ENCODE measurements at places on chromosomes 16 and 17.

GRCh38 chr16:24553983-24554382, 14.6 kb downstream of the RBBP6 start:
- no peak for DNase-seq

GRCh38 chr17:44235583-44235936, 16.1 kb upstream of the UBTF start:
- DNase-seq = no peak

- DNase-seq = no peak
Observed at GRCh38 chr17:81040791-81041337, 5.9 kb downstream of the BAIAP2 start.

- DNase-seq = no peak
Observed at GRCh38 chr17:58965221-58965620, 141.5 kb downstream of the TRIM37 start.

DNA sequence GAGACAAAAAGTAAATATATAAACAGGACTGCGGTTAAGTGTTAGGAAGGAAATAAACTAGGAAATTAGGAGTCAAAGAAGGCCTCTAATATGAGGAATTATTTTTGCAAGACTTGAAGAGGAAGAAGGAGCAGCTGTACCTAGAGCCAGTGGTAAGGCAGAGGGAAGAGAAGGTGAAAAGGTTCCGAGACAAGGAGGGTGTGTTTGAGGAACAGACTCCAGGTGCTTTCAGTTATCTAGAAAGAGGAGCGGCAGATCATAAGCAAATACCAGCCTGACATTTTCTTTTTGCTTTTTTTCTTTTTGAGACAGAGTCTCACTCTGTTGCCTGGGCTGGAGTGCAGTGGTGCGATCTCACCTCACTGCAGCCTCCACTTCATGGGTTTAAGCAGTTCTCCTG, 61.0 kb downstream of the CHD9 start:
- no peak for DNase-seq

DNA sequence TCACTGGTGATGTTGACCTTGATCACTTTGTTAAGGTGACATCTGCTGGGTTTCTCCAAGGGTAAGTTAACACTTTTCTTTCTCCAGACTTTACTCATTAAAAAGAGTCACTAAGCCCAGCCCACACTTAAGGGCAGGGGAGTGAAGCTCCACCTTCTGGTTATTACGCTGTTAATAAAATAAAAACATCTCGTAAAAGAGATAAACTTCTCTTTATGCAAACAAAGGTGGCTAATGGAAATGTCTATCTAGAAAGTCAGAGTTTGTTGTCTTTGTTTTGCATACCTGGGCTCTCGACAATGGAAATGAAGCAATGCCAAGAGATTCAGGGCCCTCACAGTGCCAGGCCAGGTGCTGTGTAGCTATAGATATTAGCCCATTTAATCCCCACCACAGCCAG, 134.4 kb downstream of the ZFHX3 start:
- no peak for DNase-seq

GRCh38 chr17:45428931-45429338, 3.7 kb downstream of the ARHGAP27 start:
- no peak for DNase-seq

DNA sequence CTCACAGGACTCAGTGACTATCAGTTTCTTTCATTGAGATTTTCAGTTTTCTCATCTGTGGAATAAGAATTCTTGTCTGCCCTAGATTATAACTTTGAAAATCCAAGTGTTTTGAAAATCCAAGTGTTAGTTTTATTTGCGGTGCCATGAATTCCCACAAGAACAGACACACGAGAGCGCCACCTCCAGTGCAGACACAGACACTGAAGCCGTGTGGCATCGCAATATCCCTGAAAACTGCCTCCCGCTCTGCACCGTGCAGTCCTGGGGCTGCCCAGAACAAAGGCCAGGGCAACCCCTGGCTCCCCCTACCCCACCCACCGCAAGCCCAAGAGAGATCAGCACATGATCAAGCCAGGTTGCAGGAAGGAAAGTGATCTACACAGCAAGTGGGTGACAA, 229.5 kb upstream of the ASIC2 start:
- DNase-seq = no peak

DNA sequence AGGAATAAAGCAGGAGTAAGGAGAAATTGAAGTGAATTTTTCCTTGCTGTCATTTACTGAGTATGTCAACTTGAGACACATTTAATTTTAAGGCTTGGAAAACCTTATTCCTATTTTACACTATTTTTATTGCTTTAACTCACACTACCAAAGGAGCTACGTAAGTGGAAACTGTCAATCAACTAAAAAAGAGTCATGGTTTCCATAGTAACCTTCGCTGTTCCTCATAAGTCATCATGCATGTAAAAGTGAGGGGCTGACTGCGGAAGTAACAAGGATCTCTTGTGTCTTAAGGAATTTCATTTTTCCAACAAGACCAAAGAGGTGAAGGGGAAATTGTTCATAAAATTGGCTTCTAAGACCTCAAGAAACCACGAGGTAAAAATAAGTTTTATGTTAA, 516.2 kb upstream of the CA10 start:
- no peak for DNase-seq

DNA sequence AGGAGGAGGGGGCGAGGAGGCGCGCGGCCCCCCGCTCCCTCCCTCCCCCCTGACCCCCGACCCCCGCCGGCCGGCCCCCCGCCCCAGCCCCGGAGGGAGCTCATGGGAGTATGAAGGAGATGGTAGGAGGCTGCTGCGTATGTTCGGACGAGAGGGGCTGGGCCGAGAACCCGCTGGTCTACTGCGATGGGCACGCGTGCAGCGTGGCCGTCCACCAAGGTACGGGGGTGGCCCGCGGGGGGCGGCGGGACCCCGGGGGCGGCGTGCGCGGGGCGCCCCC, 390 bp downstream of the MLLT6 start:
- DNase-seq = no peak

- DNase-seq = no peak
Observed at GRCh38 chr17:7380321-7380720, 568 bp upstream of the TNK1 start.

GRCh38 chr17:17781591-17782496, 54.9 kb downstream of the SREBF1 start:
- DNase-seq = no peak

GRCh38 chr16:61544165-61544564, 492.1 kb downstream of the CDH8 start:
- DNase-seq = no peak

DNA sequence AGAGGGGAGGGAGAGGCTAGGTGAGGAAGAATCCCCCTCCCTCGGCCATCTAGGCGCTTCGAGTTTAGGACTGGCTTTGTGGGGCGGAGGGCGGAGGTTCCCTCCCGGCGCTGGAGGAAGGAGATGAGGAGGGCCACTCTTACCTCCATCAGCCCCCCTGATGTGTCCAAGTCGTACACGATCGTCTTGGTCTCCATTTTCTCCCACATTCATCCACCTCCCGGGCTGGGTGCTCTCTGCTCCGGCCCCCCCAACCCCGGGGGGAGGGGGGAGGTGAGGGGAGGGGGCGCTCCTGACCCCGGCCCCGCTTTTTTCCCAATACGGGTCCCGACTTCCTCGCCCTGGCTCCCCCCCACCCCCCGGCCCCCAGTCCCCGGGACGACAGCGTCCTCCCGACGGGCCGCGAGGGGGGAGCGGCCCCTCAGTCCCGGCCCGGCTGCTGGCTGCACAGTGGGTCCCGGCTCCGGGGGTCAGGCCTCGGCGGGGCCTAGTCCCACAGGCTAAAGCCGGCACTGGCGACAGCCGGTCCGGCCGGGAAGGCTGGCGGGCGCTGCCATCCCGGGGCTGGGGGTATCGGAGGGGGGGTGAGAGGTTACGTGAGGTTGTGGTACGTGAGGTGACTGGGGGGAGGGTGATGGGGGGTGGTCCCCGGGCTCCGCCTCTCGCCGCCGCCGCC, 428 bp downstream of the PHF12 start:
- DNase-seq = no peak

DNA sequence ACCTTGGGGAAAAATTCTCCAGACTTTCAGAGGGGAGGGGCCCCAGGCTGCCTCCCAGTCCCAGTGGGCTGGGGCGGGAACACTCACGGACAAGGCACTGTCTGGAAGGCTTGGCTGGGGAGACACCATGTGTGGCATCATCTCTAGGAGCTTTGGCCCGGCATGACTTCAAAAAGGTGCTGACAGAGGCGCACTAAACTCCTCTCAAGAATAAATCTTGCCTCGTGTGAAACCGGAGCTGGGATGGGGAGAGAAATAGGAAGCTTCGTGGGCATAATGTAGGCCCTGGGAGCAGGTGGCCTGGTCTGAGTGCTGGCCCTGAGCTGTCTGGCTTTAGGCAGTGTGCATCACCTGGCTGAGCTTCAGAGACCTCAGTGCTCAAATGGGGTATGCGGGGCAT, 5.7 kb downstream of the WSCD1 start:
- DNase-seq = no peak

GRCh38 chr17:79395066-79395465, 215.8 kb downstream of the RBFOX3 start:
- DNase-seq = no peak

DNA sequence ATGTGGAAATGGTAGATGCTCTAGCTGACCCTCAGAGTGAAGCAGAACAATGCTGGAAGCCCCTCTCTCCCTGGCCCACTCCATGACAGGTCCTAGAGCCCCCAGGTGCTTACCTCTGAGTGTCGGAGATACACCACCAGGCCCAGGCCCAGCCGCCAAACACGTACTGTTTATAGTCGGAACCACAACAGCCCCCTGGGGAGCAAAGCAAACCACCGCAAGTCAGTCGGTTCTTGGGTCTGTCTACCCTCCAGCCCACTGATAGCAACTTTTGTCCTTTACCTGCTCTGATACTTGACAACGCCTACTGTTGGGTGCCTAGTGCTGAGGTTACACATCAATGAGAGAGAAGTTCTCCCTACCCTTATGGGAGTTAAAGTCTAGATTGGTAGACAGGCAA, 8.7 kb downstream of the FLOT2 start:
- no peak for DNase-seq

DNA sequence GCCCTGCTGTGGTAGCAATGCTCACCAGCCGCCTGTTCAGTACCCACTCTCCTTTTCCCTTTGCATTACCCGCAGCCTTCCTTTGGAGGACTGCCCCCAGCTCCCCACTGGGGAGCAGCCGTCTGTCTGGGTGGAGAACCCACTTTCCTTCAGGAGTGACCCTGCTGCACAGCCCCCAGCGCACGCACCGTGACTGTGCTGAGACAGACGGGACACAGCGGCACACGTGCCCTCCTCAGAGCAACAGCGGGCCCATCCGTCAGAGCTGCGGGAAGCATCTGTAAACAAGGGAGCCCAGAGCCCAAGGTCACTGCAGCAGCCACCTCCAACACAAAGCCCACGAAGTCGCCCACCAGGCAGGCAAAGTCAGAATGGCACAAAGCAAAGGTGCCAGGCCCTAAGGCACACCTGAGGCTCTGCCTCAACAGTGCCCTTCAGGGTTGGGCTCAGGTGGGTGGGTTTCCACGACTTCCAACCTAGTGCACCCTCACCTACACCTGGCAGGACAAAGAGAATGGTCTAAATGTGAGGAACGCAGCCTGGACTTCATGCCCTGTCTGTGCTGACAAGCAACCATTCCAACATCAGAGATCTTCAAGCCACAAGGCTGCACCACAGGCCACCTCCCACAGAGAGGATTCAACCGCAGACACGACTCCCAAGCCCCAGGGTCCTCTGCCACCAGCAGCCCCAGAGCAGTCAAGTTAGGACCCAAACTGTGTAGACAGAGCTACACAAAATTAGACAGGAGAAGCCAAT, 9.9 kb downstream of the AXIN1 start:
- no peak for DNase-seq

DNA sequence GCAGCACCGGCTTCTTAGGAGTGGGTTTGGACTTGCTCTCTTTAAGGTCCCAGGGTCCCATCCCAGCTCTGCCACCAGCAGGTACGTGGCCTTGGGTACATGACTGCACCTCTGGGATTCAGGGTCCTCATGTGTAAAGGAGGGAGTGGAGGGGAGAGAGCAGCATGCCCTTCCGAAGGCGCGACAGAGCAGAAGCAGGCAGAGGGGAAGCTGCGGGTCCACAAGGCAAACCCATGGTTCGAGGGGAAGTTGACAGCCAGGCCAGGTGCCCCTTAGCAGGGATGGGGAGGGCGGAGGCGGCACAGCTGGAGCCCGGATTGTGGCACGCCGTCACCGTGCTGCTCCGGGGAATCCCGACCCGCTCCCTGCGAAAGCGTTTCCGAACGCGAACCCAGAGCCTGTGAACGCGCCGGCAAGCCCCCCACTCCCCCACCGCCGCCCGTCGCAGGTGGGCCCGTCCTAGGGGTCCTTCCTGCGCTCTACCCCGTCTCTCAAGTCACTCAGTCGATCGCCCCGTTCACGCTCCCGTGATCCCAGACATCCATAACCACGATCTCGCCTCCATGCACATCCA, 4.1 kb upstream of the TBX2 start:
- DNase-seq = no peak

GRCh38 chr17:17848311-17849082, 11.7 kb upstream of the SREBF1 start:
- DNase-seq = no peak

GRCh38 chr16:27972500-27972899, 91.0 kb downstream of the GSG1L start:
- DNase-seq = peak; percentile 11

DNA sequence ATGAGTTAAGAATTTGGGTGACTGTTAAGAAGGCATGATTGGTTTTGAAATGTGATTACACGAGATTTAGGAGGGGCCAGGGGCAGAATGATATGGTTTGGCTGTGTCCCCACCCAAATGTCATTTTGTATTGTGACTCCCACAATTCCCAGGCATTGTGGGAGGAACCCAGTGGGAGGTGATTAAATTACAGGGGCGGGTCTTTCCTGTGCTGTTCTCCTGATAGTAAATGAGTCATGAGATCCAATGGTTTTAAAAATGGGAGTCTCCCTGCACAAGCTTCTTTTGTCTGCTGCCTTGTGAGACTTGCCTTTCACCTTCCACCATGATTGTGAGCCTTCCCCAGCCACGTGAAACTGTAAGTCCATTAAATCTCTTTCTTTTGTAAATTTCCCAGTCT, 34.6 kb downstream of the TMEM100 start:
- no peak for DNase-seq

GRCh38 chr17:62653002-62653825, 25.7 kb downstream of the MRC2 start:
- DNase-seq = peak; percentile 89
